Gastrocnemius medialis (tissue), 4 donors: ENCODE measurements at places on chromosomes 7 and 10. TPM values are rescaled to one million over a fixed set of nuclear protein-coding genes. Genes with fewer than 3 reads are reported as not detected.
A peak's percentile ranks its signal among the peaks of the same experiment; 100 is the strongest.

GRCh38 chr7:105662998-105663397 lies 81.7 kb upstream of the EFCAB10 start:
- no peak for DNase-seq

DNA sequence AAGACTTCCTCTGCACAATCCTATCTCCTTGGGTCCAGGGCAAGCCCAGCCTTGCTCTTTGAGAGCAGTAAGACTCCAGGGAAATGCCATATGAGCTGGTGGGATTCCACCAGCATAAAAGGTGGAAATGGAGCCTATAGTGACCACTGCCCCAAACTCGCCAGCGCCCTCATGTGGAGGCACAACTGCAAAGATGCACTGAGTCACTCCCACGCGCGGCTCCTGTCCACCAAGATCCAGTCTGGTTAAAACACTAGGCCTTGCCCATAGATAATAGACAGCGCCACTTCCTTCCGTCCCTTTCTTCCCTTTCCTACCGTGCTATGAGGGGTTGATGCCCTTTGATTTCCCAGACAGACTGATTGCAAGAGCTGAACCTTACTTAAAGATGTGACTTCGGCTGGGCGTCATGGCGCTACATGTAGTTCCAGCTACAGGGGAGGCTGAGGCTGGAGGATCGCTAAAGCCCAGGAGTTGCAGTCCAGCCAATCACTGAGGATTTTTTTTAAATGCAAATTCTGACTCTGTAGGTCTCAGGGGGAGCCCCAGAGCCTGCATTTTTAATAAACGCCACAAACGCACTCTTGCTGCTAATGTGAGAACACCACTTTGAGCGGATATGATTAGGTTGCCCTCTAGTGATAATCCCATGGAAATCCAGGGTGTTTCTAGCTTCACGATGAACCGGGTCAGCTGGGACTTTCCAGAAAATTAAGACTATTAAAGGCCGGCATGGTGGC lies 136.5 kb downstream of the EPC1 start:
- no peak for DNase-seq

GRCh38 chr7:156119771-156120170 lies 307.5 kb upstream of the SHH start:
- no peak for DNase-seq

The GRM8 gene
- not detected for total RNA-seq

DNA sequence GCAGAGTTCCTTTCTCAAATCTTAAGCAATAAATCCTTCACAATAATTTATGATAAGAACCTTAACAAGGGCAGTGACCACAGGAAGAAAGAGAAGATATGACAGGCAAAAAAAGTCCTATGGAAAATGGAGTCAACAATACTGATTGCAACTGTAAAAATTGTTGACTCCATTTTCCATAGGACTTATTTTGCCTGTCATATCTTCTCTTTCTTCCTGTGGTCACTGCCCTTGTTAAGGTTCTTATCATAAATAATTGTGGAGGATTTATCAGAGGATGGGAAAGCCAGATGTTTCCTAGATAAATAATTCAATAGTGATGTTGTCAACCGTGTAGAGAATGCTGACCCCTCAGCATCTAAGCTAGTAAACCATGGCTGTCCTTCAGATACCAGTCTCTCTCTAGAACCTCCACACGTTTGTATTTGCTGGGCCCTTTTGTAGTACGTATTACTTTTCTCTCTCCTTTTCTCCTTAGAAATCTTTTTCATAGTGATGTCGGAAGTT lies 172.6 kb upstream of the BET1 start:
- DNase-seq: no peak

The EVX1 gene
- total RNA-seq: not detected

- no peak for DNase-seq
Observed at GRCh38 chr10:100522107-100522801, 2.6 kb upstream of the SEC31B start.

- peak; percentile 71 for DNase-seq
Observed at GRCh38 chr10:24446739-24447138, 237.8 kb downstream of the KIAA1217 start.

- DNase-seq: no peak
Observed at GRCh38 chr7:38932509-38933168, 23.6 kb upstream of the VPS41 start.

- DNase-seq: peak; percentile 60
Observed at GRCh38 chr7:69782917-69783684, 184.8 kb downstream of the AUTS2 start.

DNA sequence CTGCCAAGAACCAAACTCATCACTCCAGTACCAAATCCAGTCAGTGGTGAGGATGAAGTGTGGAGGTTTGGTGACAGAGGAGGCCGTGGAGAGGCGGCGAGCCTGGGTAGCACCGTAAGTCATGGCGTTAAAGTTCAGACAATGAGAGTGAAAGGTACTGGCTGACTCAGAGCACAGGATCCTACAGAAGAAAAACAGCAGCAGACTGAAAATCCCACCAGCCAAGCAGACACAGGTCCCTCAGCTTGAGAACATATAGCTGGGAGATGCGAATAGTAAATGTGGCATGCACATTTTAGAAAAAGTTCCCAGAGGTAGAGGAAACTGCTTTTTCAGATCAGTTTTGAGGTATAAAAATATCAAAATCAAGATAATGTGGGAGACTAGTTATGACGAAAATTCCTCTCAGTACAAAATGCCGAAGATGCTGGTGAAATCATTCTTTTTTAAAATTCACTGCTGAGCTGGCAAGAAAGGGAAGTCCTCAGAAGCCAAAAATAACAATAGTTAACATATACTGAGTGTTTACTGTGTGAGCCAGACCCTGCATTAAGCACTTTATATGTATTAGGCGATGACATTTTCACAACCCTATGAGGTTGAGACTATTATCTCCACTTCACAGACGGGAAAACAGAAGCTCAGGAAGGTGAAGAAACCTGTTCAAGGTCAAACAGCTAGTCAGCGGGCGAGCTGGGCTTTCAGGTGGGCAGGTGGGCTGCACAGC lies 20.9 kb downstream of the PARP12 start:
- no peak for DNase-seq

GRCh38 chr10:361203-362081 lies 226.2 kb downstream of the ZMYND11 start:
- no peak for DNase-seq

The SFTPD gene
- not detected for total RNA-seq

GRCh38 chr10:14975672-14976273 lies 16.6 kb downstream of the MEIG1 start:
- DNase-seq: no peak

DNA sequence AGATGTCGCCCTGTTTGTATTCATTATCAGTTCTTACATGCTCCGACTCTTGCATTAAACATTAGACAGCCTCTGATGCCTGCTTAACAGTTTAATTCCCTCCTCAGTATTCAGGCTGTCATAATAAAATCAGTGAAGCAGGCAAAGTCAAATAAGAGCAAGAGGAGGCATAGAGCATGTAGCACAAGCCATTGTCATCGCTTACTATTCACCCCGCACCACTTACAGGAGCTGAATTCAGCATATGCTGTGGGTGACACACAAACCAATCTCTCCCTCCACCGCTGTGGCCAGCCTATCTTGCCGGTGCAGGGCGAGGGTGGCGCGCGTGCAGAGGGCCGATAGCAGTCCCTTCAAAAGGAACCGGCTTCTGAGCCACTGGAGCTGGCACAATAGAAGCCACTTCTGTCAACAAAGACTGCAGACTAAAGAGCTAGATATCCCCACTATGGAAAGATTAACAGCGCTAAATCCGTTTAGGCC lies 433.2 kb upstream of the MGMT start:
- no peak for DNase-seq

The GUSB gene
- total RNA-seq: 7.1 TPM

DNA sequence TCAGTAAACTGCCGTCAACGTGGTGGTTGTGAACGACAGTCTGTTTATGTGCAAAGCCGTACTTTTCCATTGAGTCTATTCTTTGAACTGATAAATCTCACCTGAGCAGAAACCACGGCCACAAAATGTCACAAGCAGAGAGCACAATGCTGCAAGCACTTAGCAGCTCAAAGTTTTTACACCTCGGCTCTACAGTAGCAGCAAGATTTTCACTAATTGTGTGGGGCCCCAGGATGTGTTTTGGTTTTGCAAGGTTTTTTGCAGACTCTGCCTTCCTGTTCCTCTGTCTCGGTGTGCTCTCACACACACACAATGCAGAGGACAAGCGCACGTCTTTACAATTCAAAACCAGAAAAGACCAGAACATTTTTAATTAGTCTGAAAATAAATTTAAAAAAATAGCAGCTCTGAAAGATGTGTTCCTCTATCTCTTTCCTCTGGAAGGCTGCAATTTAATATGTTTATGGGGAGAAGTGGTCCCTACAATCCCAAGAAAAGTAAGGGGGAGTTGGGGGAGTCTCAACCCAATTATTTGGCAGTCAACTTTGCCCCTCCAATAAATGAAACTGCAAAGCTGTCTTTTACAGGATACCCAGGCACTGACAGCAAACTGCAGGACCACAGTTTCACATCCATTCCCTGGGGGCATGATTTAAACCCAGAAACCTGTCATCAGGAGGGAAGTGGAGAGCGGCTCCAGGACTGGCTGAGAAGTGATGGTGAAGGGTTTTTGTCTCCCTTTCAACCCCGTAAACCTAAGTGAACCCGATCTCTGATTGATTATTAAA lies 73.8 kb upstream of the SFMBT2 start:
- DNase-seq: no peak

GRCh38 chr10:103985726-103986125 lies 18.8 kb downstream of the SLK start:
- DNase-seq: no peak

- no peak for DNase-seq
Observed at GRCh38 chr7:68425377-68425776, 1172.9 kb upstream of the AUTS2 start.

GRCh38 chr10:71270301-71271220 lies 48.5 kb upstream of the SLC29A3 start:
- DNase-seq: no peak

GRCh38 chr10:118974951-118975350 lies 54.6 kb upstream of the NANOS1 start:
- no peak for DNase-seq

DNA sequence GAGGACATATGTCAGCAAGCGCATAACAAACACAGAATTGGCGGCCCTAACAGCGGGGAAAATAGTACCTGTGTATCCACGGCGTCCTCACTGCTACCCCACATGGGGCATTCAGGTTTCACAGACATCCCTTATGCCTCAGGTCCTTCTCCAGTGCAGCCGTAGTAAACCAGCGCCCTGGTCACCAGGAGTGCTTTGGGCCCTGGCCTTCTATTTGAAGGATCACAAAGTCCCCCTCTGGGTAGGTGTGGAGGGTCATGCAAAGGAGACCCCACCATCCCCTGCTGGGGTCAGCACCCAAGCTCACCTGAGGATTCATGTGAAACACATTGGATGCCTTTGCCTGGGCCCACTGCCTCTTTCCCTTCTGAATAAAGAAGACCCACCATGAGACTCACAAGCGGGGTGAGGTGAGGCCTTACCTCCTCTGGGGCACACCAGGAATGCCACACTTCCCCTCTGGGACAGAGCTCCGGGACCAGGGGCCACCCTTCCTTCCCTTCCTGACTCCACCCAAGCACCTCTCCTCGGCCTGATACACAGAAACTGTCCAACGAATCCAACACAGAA lies 18.8 kb downstream of the CLRN3 start:
- DNase-seq: no peak

DNA sequence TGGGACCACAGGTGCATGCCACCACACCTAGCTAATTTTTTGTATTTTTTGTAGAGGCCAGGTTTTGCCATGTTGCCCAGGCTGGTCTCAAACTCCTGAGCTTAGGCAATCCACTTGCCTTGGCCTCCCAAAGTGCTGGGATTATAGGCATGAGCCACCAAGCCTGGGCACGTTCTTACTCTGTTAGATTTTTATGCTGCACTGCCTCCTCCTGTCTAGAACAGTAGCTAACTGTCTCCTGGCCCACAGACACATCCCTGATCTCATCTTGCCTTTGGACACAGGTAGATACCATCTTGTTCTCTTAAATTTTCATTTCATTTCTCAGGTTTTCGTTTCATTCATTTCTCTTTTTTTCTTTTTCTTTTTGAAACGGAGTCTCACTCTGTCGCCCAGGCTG lies 41.1 kb downstream of the BLVRA start:
- DNase-seq: no peak

GRCh38 chr7:4265676-4266075 lies 416.4 kb upstream of the FOXK1 start:
- no peak for DNase-seq

The ADD3 gene
- 31.3 TPM for total RNA-seq

The CCDC172 gene
- not detected for total RNA-seq

- no peak for DNase-seq
Observed at GRCh38 chr7:28729727-28730126, 228.4 kb downstream of the TRIL start.

DNA sequence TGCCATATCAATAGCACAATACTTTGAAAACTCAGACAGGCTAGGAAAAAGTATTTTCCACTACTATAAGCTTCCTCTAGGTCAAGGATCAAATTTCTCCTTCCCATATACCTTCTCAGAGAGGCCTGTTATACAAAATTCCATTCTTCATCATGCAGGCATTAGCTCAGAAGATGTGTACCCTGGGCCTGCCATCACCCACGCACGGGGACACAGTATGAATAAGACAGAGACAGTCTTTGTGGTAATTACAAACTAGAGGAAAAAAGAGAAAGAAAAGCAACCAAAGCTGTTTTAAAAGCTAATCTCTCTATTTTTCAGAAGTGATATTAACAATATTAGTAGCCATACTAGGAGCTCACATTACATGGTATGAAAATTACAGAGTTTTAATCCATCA lies 236.8 kb upstream of the AOAH start:
- DNase-seq: no peak

The KLF14 gene
- 0.51 TPM for total RNA-seq

GRCh38 chr7:142405122-142405765 lies 147.4 kb upstream of the PRSS58 start:
- no peak for DNase-seq

GRCh38 chr7:69531050-69531449 lies 67.2 kb upstream of the AUTS2 start:
- DNase-seq: no peak

GRCh38 chr7:44650772-44651171 lies 44.3 kb downstream of the OGDH start:
- DNase-seq: peak; percentile 45

- peak; percentile 91 for DNase-seq
Observed at GRCh38 chr10:30434273-30435072, 489 bp downstream of the MAP3K8 start.

DNA sequence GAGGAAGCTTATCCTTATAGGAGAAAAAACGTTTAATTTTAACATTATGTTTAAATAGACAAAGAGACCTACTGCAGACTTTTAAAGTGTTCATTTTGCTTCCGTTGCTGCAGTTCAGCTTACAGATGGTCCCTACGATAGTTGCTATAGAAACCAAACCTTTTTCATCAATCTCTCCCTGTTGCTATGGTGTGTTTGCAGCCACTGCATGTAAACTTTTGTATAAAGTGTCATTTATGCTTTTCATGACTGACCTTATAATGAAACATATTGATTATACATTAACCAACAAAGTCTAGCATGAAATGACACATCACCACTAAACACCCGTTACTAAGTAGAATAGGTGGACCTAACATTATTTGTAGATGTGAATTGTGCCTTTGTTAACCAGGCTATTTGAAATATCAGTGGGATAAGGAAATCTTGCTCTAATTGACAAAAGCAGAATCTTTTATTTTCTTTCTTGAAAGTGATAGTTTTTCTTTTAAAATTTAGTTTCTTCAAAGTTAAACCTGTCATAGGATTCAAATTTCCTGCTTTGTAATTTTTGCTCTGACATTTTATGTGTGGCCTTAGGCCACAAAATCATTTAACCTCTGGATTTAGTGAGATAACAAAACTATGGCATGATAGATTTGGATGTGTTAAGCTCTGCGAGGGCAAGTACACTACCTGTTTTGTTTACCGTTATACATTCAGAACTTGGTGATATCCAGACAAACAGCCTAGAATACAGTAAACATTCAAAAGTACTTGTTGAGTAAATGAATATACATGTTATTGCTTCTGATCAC lies 64.0 kb downstream of the CACNB2 start:
- no peak for DNase-seq
